ENCODE measurements at places on chromosomes 7 and 10.

- no peak for DNase-seq
Observed at GRCh38 chr10:124646483-124647352, 97.5 kb downstream of the FAM53B start.

GRCh38 chr10:95391581-95392216 lies 100.9 kb upstream of the PDLIM1 start:
- DNase-seq = no peak

DNA sequence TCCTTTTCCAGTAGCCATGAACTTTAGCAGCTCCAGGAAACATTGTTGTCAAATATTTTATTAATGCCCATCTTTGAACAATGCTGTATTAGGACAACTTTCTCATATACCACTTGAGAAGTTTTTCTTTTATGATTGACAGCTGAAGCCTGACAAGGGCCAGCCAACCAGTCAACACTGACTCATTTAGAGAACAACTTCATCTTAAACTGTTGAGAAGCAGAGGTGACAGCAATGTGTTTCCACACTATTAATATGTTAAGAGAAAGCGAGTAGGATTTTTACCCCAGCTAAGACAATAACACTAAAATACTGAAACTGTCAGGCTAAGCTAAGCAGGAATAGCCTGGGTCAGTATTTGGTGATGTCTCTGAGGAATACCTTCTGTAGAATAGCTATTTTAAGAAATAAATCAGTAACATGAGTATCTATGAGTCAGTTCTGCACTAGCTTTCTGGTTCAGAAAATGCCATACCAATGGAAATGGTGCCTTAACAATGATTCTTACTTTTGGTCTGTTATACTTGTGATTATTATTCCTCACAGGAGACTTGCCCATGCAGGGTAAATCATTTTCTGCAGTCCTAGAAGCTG lies 168.8 kb upstream of the POT1 start:
- no peak for DNase-seq

DNA sequence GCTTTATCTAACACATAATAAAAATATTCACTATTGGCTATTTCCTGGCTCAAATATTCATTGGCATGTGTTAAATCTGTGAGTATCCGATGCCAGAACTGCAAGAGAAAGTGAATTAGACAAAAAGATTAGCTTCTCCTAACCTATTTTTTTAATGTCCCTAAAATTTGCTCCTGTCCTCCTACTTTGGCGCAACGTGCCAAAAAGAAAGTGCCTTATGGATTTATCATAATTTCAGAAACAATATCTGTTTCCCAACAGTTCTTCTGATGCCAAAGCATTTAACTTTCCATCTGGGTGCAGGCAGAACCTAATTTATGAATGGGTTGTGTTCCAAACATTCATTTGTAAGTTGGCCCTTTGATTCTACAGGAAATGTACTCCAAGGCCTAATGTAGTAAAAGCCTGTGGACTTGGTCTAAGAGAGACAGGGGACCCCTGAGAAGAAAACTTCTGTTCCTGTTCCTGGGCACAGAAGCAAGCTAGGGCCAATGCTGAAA lies 15.4 kb downstream of the PIP4K2A start:
- no peak for DNase-seq

DNA sequence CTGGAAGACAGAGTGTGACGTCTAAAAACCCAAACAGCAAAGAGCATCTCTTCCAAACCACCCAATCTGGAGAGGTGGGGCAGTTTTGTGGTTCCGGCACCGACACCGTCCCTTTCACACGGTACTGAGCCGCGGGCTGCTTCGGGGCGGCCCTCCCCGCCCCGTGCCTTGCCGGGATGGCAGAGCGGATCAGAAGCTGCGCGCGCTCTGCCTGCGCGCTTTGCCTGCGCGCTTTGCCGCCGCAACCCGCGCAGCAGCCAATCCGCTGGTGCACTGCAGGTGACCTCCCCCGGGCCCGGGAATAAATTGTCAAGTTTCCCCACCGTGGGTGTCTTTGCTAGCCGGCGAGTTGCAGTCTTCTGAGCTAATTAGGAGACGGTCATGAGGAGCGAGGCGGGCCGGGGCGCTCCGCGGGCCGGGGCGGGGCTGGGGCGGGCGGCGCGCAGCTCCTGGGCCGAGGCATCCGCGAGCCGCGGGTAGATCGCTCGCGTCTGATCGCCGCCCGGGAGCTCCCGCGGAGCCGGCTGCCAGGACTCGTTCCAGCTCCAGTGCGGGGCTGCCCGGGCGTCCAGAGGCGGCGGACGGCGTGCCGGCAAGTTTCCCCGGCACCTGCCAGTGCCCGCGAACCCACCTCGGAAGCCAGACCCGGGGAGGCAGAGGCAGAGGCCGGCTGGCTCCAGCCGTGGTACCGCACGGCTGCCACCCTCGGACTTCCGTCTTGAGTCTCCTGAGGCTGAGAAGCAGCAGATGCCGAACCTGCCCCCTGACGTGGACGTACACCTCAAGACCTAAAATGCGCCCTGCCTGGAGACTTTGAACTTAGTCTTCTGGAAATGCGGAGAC lies 536.0 kb upstream of the GALNT17 start:
- DNase-seq = no peak

DNA sequence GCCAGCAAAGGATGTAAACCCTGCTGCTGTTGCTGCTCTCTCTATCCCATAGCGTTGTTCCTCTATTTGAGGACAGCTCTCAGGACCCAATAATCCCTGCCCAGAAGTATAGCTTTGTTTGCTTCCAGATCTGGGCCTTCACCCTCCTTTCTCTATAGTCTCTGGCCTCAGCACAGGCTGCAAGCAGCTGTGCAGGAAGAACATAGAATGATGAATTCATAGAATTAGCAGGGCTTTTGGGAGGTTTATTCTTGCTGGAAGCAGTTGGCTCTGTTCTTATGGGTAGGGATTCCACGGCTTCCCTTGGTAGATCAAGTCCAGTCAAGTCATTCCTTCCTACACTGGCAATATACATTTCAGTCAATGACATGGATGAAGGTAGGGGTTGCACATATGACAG lies 354.7 kb downstream of the HPSE2 start:
- no peak for DNase-seq

- no peak for DNase-seq
Observed at GRCh38 chr7:66668677-66669076, 40.0 kb downstream of the KCTD7 start.

- no peak for DNase-seq
Observed at GRCh38 chr7:99125505-99125865, 18.4 kb downstream of the SMURF1 start.

DNA sequence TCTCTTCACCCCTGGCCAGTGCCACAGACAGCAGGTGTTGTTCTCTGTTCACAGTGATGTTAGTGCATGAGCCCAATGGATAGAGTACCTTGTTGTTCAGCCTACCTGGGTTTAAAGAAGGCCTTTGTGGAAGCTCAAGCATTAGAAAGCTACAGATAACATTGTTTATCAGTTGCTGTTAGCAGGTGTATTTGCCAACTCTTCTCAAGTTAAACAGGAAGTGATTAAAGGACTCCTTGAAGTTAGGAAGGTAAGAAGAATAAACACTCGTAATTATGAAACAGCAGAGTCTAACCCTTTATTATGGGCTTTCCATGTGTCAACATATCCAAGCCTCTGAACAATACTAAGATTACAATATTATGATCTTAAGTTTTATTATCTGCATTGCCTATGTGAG lies 25.9 kb downstream of the RGR start:
- peak; percentile 5 for DNase-seq

DNA sequence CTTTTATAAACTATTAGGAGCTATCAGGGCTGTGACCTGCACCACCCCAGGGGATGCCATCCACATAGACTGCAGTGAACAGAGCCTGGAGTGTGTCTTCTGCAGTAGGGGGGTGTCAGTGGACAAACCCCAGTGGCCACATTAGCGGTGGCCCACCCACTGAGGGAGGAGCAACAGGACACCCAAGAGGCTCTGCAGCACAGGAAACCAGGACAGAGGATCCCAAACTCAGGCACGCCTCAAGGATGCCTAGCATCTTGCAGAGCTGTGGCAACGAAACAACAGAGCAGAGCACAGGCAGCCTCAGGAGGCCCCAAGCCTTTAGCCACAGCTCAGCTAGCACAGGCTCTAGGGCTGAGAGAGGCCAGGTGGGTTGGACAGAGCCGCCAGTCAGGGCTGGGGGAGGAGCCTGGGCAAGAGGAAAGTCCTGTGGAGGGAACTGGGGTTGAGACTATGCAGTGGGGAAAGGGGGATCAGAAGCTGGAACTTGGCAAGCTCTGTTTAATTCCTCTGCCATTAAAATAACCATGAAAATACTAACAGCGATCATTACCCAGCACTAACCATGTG lies 53.8 kb downstream of the GRID1 start:
- no peak for DNase-seq

DNA sequence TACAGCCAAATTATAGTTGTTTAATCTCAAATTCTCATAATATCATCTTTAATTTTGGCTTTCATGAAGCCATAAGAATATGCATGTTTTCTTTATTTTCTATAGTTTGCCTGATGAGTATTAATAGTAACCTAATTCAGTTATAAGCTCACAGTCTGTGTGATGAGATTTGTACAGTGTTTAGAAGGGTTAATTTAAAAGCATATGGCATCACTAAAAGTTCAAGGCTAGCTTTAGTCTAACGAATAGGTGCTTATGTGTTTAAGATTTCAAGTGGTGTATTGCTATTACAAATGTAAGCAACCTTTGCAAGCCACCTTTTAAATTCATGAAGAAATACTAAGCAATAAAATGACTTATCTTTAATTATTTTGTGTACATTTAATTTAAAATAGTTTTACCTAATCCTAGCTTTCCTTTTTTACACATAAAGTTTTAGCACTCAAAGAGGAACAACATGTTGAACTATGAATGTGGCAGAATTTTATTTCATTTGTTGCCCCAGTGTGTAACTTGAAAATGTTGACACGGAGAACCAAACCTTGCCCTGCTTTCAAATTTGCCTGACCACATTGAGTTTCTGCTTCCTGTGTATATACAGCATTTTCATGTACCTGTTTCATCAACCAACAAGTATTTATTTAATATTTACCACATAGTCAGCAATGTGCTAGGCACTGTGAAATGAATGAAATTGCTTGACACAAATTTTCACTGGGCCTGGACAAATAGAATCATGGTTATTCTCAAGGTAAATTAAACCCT lies 41.5 kb downstream of the TET1 start:
- no peak for DNase-seq

GRCh38 chr7:145986248-145986874 lies 130.2 kb upstream of the CNTNAP2 start:
- DNase-seq = no peak

DNA sequence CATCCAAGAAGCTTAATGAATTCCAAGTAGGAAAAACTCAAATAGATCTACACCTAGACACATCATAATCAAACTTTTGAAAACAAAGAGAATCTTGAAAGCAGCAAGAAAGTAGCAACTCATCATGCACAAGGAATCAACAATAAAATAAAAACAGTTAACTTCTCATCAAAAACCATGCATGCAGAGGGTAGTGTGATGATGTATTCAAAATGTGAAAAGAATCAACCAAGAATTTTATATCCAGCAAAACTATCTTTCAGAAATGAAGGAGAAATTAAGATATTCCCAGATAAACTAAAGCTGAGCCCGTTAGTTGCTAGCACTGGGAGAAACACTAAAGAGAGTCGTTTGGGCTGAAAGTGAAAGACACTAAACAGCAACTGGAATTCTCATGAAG lies 4.3 kb upstream of the PARP12 start:
- no peak for DNase-seq

DNA sequence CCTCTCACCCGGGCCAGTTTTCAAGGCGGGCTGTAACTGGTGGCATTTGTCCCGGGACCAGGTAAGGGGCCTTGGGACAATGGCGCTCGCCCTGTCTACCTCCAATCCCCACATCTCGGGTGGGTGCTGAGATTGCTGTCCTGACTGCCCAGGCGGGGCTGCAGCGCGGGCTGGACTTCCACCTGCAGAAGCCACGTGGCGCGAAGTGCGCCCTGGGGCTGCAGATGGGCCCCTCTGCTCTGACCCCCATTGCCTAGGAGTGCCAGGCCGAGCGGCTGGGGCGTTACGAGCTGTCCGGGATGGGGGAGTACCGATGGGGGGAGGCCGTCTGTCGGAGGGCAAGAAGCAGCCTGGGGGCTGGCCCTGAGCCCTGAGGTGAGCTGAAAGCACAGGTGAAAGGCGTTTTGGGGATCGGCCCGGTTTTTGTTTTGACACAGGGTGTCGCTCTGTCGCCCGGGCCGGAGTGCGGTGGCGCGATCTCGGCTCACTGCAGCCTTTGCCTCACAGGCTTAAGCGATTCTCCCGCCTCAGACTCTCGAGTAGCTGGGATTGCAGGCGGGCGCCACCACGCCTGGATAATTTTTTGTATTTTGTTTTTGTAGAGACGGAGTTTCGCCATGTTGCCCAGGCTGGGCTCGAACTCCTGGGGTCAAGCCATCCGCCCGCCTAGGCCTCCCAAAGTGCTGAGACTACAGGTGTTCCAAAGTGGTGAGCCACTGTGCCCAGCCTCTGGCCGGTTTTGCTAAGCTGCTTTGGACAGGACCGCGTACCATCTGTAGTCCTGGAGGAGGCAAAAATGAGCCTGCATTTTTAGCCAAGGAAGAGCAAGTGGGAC lies at the start of gene SFXN2:
Gene SFXN2 (plus strand): TSS at position 16 of the 835 bp plus-strand sequence. CDS start 12,001 bp downstream, outside the sequence.
- DNase-seq = no peak

- DNase-seq = no peak
Observed at GRCh38 chr10:131683281-131683861, 217.4 kb upstream of the PPP2R2D start.

GRCh38 chr10:49766484-49766883 lies 4.4 kb upstream of the OGDHL start:
- DNase-seq = no peak

GRCh38 chr10:34001087-34001580 lies 666.7 kb upstream of the NRP1 start:
- DNase-seq = no peak
